Activated CD4-positive, alpha-beta T cell treated with anti-CD3 and anti-CD28 coated beads, Interleukin-2, amount 50 U/mL, for 4 hours (primary cell): ENCODE measurements at places on chromosomes 5 and 9.

DNA sequence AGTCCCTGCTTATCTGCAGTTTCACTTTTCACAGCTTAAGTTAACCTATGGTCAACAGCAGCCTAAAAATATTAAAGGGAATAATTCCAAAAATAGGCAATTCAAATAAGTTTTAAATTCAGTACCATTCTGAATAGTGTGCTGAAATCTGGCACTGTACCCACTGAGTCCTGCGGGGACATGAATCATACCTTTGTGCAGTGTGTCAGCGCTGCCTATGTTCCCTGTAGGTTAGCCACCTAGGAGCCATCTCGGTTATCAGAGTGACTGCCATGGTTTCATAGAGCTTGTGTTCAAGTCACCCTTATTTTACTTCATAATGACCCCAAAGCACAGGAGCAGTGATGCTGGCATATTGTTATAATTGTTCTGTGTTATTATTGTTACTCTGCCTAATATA, 139.9 kb downstream of the GPBP1 start:
- no peak for DNase-seq

DNA sequence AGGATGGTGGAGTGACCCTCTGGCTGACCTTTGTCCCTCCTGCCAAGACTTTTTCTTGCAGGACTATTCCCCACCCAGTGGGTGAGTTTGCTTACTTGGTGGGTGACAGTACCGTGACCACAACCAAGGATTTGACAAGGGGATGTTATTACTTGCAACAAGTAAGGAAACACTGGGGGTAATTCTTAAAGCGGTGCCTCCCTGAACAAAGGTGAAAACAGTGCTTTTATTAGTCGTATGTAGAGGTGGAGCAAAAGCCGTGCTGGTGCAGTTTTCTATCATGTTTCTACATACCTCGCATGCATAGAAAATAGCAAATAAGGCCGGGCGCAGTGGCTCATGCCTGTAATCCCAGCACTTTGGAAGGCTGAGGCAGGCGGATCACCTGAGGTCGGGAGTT, 41.0 kb upstream of the KDM4C start:
- DNase-seq = no peak

DNA sequence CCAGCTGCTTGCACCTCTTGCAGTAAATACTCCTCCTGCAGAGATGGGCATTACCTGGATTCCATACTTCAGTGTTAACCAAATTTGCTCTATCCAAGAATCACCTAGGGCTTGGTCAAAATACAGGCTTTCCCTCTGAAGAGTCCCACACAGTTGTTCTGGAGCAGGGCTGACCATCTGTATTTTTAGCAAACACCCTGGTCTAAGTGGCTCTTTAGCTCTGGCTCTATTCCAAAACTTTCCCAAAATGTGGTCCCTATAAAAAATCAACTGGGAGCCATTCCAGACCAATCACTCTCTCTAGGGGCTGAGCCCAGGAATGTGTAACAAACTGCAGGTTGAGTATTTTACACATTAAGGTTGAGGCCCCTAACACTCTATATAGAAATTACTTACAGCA, 153.7 kb downstream of the SPOCK1 start:
- DNase-seq = no peak

DNA sequence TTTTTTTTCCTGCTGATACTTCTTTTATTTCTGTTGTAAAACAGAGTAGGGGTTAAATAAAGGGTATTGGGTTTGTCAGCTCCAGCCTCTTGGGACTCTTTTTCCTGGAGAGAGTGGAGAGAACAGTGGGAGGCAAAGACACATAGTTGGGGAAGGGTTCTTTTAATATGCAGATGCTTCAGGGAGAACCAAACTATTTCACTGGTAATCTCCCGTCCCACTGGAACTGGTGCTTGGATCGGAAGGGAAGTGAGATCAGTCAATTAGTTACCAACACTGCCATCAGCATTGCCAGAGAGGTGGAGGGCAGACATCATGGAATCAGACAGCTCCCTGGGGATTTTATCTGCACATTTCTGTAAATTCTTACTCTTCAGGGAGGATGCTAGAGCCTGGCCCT, 47.6 kb upstream of the ELOVL7 start:
- no peak for DNase-seq

GRCh38 chr9:86893811-86894490, 53.4 kb downstream of the GAS1 start:
- DNase-seq = no peak
